Retina (tissue), 1 donor: ENCODE measurements at places on chromosomes 1 and 21.

DNA sequence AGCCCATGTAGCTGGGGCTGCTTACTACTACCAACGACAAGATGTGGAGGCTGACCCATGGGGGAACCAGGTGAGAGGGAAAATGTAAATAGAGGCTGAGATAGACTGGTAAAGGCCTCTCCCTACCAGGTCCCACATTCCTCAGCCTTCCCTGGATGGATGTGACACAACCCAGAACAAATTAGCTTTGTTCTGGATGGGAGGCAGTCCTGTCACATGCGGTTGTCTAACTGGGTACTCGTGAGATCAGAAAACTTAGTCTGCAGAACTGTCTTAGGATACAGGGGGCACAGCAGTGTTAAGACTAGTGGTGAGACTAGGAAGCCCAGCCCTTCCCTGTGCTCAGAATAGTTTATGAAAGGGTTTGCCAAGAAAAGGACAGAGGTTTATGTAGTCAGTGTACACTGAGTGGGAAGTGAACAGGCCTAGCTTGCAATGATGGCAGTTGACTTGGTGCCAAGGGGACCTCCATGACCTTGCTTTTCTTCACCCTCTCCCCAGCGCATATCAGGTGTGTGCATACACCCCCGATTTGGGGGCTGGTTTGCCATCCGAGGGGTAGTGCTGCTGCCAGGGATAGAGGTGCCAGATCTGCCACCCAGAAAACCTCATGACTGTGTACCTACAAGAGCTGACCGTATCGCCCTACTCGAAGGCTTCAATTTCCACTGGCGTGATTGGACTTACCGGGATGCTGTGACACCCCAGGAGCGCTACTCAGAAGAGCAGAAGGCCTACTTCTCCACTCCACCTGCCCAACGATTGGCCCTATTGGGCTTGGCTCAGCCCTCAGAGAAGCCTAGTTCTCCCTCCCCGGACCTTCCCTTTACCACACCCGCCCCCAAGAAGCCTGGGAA is 8.4 kb downstream of the MMACHC start:
- no peak for DNase-seq

- peak; percentile 69 for DNase-seq
Measured at GRCh38 chr1:42379794-42380585, 602 bp upstream of the RIMKLA start.

DNA sequence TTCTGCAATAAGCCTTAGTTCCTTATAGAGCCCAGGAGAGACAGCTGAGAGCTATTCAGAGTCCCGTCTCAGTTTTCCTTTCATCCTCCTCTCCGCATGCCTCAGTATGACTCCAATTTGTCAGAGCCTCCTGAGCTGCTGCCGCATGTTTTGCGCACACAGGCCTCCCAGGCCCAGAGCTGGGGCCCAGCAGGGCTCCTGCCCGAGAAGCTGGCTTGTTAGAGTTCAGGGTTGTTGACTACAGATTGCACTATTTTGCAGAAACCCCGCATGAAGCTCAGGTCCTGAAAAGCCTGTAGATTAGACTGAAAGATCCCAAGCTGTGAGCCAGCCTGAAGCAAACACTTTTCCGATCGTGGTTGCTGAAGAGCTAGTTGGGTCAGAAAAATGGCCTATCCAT is 51.5 kb downstream of the IGSF5 start:
- peak; percentile 34 for DNase-seq

DNA sequence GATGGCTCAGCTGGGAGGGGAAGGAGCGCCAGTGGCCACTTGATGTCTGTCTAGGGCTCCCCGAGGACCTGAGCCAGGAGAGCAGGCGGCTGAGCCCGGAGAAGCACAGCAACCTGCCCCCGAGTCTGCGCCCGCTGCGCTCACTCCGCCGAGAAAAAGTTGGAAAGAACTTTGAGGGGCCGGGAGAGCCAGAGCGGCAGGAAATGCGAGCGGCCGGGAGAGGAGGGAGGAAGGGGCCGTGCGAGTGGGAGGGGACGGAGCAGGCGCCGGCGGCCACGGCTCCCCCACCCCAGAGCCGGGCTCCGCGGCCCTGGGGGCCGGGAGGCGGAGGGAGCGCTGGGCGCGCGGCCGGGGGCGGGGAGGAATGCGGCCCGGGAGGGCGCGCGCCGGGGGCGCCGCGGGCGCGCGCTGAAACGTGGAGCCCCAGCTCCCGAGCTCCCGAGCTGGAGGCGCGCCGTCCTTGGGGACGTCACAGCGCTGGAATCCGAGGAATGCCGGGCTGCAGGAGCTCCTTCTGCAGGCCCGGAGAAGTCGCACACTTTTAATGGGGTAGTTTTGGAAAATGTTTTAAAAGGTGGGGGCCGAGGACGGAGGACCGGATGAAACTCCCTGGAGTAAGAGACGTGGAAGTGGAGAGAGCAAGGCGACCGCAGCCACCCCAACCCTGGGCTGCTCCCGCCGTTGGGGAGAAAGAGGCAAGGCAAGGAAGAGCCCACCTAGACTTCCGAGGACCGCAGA is at the start of gene PTPN14:
TSS of gene PTPN14 (minus strand) at position 167 of the 738 bp plus-strand sequence. CDS start 86,799 bp downstream, outside the sequence.
- peak; percentile 86 for DNase-seq

DNA sequence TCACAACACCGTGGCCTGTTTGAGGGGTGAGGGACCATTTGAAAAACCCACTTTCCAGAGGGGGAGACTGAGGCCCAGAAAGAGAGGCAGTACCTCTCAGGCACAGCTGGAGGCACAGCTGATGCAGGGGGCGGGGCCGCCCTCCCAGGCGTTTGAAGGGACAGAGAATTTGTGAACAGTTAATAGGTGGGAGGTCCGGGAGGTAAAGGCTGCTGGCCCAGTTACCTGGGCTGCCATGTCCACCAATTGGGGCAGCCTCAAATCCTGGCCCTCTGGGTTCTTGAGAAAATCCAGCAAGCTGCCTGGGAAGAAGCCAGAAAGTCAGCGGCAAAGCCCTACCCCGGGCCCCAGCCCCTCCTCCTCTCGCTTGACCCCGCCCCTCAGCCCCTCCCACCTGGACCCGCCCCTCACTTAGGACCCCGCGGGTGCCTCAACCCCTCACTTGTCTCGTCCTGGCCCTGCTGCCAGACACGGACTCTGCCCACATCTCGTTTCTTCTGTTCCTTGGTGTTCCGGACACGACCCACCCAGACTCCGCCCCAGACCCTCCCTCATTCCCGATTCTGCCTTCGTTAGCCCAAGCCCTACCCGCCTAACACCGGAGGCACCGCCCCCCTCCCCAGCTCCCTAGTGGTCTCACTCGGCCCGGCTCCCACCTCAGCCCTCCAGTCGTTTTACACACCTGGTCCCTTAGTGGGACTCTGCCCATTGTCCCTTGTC is 10.8 kb upstream of the AHDC1 start:
- DNase-seq: peak; percentile 63

GRCh38 chr1:54888080-54888733 is 1.2 kb upstream of the DHCR24 start:
- no peak for DNase-seq

DNA sequence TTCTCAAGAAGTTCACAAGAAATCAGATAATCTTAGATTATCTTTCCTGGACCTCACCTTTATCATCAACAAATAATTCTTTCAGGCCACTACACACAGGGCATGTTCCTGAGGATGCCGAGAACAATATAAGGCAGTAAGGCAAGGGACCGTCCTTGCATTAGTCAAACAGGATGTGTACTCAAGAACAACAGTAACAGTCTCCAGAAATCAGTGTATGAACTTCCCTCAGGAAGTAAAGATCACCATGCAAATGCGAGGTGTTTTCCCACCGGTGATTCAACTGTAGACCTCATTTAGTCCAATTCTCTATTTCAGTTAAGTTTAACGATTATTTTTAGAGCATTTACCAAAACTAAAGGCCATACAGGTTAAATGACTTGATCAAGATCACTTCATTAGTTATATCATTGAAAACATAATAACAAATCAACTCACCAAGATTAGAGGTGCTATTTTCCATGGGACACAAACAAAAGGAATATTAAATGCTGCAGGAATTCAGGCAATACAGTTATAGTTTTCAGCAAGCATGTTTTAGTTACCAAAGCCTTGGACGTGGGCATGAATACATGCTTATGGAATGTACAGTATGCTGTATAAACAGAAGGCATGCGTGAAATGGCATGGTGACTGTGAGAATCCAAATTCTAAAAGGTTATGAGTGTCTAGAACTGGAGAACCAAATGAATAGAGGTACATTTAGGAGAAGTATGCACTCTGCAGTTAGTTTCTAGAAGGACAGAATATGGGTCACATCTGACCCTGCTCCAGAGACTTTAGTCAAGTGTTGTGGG is 145.2 kb downstream of the TNR start:
- DNase-seq: no peak

- no peak for DNase-seq
Measured at GRCh38 chr1:99599678-99600175, 46.2 kb upstream of the PALMD start.

GRCh38 chr1:7961216-7962013 is at the start of gene PARK7:
Gene PARK7 (plus strand): TSS chr1:7961711. CDS start chr1:7962786, 1,075 bp downstream.
- DNase-seq: peak; percentile 99

DNA sequence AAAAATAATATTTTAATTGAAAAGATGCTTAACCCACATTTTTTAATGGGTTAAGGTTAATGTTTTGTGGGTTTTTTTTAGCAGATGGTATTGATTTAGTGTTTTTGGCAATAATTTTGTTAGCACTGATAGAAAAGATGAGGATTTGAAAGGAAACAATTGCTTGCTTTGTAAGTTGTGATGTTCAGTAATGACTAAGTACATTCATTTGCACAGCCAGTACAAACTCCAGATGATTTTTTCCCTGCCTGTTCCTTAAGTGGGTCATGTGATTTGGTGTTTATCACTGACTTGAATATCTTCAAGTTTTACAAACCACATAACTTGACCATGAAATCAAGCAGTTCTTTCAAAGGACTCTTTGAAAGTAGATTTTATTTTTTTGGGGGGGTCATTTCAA is 15.0 kb downstream of the DISP1 start:
- no peak for DNase-seq

DNA sequence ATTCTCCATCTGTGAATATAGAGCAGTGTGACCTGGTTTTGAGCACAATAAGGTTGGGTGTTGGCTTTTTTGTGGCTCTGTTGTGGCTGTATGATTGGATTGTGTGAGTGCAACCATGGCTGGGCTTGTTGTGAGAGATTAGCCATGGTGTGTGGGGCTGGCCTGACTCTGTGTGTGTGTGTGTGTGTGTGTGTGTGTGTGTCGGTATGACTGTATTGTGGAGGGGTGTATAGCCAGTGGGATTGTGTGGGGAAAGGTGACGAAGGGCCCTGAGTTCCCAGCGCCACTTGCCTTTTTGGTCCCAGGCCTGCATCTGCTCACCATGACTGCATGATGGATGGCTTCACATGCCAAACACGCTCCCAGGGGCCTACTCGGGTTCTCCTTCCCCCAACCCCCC is 5.9 kb upstream of the SLC6A9 start:
- no peak for DNase-seq
